ENCODE measurements at places on chromosomes 3 and 15.

DNA sequence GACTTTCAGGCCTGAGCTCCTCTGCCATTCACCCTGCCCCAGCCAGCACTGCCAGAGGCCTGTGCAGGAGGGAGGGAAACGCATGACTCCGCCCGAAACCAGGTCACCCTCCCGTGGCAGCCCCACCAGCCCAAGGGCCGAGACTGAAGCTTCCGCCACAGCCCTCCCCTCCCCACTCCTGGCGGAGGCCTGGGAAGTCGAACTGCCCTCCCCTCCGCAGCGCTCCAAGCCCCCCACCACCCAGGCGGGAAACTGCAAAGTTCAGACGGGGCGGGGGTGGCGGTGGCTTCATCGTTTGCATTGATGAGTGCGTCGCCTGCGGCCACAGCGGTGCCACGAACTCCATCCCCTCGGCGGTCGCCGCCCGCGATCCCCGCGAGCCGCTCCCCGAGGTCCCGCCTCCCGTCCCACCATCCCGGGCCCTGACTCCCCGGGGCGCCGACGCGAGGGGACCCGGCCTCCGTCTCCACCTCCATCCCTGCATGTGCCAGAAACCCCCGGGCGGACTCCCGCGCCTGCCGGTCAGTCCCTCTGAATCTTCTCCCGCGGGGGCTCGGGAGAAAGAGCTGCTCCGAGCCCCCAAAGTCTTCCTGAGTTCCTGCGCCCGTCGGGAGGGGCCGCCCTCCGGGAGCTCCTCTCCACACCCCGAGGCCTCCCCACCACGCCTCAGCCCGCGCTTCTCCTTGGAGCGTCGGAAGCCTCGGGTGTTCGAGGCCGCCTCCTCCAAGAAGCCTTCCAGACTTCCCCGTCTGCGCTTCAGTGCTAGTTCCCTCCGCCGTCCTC, 698 bp downstream of the MELTF start:
- DNase-seq: no peak

DNA sequence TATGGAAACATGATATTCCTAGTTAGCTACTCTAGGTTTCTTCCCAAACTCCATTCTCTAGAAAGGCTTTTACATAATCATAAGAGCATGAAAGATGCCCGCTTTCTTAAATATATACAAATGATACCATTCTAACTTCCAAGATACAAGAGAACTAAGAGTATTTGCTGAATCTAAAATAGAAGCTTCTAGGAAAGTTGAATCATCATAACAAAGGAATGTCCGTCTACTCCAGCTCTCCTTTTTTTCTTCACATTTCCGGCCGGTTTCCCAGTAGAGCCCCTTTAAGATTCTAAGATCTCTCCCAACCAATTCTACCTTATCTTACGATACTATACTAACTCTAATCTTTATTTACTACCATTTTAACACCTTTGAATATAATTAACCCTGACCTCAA, 60.1 kb downstream of the RAD18 start:
- DNase-seq: no peak

GRCh38 chr15:43514241-43515057, 3.0 kb upstream of the MAP1A start:
- DNase-seq: no peak

DNA sequence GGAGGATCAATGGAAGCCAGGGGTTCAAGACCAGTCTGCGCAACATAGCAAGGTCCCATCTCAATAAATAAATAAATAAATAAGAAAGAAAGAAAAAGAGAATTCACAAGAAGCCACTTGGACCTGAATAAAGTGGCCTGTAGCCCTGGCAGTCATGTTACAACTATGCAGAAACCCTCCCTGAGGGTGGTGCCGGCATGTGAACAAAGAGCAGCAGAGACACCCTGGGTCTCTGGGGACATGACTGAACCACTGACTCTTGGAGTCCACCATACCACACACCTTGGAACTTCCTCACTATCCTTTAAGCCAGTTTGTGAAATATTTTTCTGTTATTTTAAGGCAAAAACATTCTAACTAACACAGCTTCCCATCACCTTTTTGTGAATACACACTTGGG, 93.0 kb downstream of the MEIS2 start:
- no peak for DNase-seq

GRCh38 chr3:173395073-173395411, 2.5 kb upstream of the NLGN1 start:
- no peak for DNase-seq

DNA sequence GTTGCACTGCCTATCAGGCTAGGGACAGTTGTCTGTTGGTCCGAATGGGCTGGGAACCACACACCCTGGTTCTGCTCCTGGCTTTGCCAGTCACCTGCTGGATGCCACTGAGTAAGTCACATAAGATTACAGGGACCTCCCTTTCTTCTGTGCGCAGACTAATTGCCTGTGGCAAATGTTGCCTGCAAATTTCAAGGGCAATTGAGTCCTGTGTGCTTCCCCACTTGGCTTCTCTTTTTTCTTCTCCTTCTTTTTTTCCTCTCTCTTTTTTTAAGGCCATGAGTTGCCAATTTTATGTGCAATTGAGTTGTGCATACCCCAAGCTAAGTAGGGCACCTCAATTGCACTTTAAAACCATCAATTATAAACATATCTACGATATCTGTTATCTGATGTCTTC, 963.4 kb downstream of the MCTP2 start:
- DNase-seq: no peak

DNA sequence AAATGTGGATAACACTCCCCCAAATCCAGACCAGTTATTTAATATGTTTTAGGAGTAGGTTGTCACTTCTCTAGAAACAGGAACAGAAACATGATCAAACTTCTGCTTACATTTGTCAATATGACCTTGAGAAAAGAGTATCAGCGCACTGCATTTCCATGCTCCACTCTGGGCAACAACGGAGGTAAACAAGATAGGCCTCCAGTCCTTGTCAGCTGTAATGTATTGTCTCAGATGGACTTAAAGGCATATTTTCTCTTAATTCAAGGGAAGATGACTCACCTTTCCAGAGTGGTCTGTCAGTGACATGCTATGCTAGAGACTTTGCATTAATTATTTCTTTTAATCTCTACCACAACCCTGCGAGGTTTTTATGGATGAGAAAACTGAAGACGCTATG, 51.6 kb upstream of the TCF12 start:
- no peak for DNase-seq

- no peak for DNase-seq
Observed at GRCh38 chr3:168558728-168559411, 463.1 kb upstream of the GOLIM4 start.

DNA sequence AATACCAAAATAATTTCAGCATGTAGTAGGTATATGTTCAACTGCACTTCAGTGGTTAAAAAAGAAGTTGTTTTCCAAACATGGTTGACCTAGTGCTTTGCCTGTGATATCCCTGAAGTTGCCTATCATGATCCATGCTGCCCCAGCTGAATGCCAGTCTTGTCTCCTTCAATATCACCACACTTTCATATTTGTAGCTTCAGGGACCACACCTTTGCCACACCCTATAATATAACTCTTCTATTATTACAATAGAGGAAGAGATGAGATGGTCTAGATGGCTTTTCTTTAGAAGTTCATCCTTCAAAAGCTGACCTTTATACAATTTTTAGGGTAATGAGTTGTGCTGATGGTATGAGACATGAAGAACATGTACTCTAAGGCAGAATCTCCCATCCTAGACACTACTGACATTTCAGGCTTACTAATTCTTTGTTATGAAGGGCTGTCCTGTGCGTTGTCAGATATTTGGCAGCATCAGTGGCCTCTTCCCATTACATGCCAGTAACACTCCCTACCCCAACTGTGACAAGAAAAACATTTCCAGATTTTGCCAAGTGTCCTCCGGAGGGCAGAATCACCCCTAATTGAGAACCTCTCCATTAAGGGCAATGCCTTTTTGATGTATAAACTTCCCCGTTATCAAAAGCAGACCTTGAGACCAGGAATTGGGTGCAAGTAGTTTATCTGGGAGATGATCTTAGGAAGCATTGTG, 76.2 kb upstream of the PLCL2 start:
- no peak for DNase-seq

All from activated T-helper 1 cell treated with anti-CD3 and anti-CD28 coated beads, Interleukin-2, amount 50 U/mL, for 16 hours (primary cell).